ENCODE measurements at places on chromosomes 5 and 9.

GRCh38 chr9:37954581-37954981 lies 50.7 kb upstream of the SLC25A51 start:
- DNase-seq = no peak

DNA sequence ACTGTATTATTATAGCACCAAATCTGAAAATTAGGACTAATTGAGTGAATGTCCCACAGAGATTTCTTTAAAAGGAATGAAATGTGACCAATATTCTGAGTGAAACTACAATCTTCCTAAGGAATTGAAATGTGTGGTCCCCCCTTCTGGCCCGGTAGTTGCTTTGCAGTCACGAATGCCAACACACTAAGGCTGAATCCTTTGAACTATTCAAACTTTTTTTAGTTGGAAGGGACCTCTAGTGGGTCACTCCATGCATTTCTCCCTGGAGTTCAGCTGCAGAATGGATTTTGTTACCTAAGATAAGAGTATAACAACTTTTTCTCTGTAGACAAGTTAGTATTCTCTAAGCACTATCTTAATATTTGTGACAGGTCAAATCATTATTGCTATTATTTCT lies 2.8 kb downstream of the CDH6 start:
- DNase-seq = no peak

- DNase-seq = peak; percentile 26
Measured at GRCh38 chr5:375336-375920, 53.9 kb downstream of the AHRR start.

DNA sequence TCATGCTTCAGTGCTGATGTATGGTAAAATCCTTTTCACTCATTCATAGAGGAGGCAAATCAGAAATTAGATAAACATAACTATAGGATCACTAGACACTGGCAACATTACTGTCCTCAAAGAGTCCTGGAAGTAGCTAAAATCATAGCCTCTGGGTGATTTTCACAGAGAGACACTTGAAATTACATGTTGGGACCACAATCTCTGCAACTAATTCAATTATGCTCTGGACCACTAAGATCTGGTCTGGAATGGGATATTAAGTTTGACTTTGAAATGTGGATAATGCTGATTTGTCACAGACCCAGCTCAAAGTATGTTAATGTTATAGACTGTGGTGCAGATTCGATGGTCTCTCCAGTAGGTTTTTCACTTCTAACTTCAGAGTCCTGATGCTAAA lies 214.6 kb upstream of the CCNH start:
- no peak for DNase-seq

- DNase-seq = no peak
Measured at GRCh38 chr5:128225245-128226030, 141.9 kb downstream of the SLC12A2 start.

All from stimulated activated CD8-positive, alpha-beta memory T cell treated with anti-CD3 and anti-CD28 coated beads, Interleukin-4, amount 100 ng/mL, for 48 hours (primary cell).